Globus pallidus (tissue), 1 donor: ENCODE measurements at places on chromosomes 2 and 18.

DNA sequence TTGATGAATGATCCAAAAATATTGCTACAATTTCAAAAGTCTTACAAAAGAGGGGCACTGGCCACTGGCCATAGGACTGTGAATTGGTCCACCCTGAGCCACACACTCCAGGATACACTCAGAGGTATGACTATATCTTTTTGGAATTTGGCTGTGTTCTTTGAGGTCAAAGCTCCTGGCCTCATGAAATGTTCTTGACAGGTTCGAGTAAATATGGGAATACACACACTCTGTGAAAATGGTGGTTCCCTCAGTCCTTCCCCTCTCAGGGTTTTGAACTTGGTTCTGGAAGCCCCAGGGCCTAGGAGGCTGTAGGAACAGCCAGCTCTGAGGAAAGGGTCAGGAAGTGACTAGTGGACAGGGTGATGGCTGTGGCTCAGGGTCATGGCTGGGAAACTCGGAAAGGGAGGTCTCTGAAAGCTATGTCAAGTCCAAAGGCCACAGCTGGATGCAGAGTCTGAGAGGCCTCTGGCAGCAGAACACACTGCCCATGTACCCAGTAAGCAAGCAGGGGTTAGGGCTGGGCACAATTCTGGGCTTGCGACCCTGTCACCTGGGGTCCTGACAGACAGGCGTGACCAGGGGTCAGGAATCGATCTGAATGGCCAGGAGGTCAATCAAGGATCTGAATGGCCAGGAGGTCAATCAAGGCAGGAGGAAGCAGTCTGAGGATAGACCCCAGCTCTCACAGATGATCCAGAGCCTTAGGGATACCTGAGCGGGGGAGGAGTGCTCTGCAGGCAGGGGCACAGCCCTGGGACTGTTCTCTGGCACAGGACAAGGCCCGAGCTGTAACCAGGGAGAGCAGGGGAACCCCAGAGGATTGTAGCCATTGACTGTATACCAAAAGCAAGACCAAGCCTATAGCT lies 223.4 kb upstream of the SMAD2 start:
- DNase-seq = no peak

GRCh38 chr2:84293791-84294380 lies 165.2 kb downstream of the SUCLG1 start:
- no peak for DNase-seq

DNA sequence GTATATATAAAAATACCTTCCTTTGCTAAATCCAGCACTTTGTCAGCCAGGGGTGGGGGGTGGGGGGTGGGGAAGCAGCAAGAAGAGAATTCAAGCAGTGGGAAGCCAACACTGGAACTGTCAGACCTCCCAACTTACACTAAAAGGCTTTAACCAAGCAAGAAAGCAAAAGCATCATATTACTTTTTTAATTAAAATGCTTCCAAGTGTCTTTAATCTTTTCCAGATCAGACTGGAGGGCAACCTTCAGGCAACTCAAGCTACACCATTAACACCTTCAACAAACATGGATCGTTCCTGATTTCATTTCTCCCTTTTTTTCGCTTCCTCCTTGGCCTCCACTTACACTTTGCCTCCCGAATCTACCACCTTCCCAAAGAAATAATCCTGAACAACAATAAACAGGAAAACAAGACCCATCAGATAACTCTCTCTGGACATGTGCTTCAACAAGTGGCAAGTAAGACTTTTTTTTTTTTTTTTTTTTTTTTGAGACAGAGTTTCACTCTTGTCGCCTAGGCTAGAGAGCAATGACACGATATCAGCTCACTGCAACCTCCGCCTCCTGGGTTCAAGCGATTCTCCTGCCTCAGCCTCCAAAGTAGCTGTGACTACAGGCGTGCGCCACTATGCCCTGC lies 35.5 kb downstream of the ZNF521 start:
- no peak for DNase-seq

- peak; percentile 45 for DNase-seq
These were observed 58.9 kb upstream of the KCNG2 start for GRCh38 chr18:79738581-79739439.

DNA sequence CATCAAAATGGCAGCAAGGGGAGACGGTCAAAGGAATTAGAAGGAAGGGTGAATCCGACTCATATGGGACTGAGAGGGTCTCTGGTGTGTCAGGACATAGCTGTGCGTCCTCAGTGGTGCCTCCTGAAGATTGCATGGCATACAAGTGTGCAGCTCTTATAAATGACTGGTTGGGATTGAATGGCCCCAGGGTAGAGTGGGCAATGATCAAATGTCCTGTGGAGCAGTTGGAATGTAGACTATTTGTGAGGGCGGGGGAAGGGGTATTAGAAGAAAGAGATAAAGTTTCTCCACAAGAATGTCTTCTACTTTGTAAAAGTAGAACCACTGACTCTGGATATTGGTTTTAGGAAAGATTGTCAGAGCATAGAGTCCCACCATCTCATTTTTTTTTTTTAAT lies 24.6 kb downstream of the CTLA4 start:
- no peak for DNase-seq

- no peak for DNase-seq
These were observed 127.6 kb downstream of the MAPK4 start for GRCh38 chr18:50687491-50687890.

- no peak for DNase-seq
These were observed 40.4 kb upstream of the RBM44 start for GRCh38 chr2:237758185-237758584.

- DNase-seq = no peak
These were observed 29.3 kb upstream of the DYNAP start for GRCh38 chr18:54561706-54562267.

GRCh38 chr2:28581312-28581711 lies 85.5 kb downstream of the PLB1 start:
- DNase-seq = no peak

GRCh38 chr2:46381263-46381849 lies 84.1 kb downstream of the EPAS1 start:
- no peak for DNase-seq

GRCh38 chr2:196427986-196428634 lies 211.4 kb upstream of the CCDC150 start:
- DNase-seq = no peak

- DNase-seq = no peak
These were observed 132.0 kb downstream of the VWC2L start for GRCh38 chr2:214542866-214543265.

DNA sequence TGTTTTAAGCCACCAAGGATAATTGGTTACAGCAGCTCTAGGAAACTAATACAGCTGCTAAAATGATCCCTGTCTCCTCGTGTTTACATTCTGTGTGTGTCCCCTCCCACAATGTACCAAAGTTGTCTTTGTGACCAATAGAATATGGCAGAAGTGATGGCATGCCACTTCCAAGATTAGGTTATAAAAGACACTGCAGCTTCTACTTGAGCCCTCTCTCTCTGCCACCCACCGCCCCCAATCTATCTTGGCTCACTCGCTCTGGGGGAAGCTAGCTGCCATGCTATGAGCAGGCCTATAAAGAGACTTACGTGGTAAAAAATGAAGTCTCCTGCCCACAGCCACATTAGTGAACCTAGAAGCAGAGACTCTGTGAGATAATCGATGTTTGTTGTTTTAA lies 3.5 kb upstream of the IL1F10 start:
- DNase-seq = no peak

- DNase-seq = peak; percentile 3
These were observed 43.6 kb upstream of the IHH start for GRCh38 chr2:219104107-219105035.
